ENCODE measurements at places on chromosomes 1 and 21.

GRCh38 chr1:59043796-59044195 is 253.1 kb upstream of the FGGY start:
- no peak for DNase-seq

DNA sequence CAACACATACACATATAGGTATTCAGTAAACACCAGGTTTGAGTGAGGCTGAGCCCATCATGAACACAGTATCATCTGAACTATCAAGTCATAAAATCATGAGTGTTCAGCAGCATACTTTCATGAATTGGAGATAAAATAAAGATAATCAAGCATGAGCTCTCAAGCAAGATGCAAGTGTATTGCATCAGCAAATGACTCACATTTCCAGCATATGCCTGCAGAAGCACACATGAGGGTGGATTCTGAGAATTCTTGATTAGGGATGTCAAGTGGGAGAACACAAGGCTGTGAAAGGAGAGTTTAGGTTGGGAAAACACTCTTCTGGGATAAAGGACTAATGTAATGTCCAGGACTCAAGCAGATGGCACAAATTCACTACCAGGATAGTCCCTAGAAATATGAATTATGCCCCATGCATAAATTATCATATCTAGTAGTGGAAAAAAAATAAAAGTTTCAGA is 299.2 kb downstream of the SRGAP2C start:
- DNase-seq = no peak

- no peak for DNase-seq
Measured at GRCh38 chr1:58926152-58926551, 142.3 kb upstream of the JUN start.

DNA sequence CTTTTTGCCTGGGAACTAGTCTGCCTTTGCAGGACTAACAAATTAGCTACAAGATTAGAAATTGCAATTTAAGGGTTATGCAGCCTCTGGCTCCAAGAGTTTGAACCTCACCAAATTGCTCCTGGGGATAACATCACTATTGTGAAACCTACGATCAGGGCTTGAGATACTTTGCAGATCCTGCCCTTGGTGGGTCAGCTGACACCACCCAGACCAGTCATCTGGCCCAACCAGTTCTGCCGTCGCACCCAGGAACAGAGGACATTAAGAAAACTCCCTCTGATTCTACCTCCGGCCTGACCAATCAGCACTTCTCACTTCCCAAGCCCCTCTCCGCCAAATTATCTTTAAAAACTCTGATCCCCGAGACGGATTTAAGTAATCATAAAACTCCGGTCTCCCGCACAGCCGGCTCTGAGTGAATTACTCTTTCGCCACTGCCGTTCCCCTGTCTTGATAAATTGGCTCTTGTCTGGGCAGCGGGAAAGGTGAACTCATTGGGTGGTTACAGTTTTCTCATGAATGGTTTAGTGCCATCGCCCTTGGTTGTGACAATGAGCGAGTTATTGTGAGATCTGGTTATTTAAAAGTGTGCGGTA is 32.9 kb upstream of the B3GALT5 start:
- DNase-seq = no peak

- no peak for DNase-seq
Measured at GRCh38 chr1:84930831-84931230, 37.8 kb upstream of the LPAR3 start.

DNA sequence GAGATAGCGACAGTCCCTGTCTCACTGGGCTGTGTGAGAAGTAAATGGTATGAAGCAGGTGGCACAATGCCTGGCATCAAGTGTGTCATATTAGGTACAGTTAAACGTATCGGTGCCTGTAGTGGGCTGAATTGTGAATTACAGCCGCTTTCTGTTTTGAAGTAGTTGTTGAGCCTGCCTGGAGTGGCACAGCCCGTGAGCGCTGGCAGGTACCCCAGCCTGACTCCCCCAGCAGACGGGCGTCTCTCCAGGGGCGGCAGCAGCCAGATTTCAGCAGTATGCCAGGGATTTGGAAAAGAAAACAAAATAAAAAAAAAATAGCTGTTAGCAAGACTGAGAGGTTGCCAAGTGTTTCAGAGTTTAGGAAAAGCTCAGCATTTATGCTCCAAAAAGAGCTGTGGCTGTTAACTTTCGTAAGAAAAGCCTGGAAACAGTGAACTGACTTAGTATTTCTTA is 26.6 kb upstream of the GPR153 start:
- DNase-seq = no peak

DNA sequence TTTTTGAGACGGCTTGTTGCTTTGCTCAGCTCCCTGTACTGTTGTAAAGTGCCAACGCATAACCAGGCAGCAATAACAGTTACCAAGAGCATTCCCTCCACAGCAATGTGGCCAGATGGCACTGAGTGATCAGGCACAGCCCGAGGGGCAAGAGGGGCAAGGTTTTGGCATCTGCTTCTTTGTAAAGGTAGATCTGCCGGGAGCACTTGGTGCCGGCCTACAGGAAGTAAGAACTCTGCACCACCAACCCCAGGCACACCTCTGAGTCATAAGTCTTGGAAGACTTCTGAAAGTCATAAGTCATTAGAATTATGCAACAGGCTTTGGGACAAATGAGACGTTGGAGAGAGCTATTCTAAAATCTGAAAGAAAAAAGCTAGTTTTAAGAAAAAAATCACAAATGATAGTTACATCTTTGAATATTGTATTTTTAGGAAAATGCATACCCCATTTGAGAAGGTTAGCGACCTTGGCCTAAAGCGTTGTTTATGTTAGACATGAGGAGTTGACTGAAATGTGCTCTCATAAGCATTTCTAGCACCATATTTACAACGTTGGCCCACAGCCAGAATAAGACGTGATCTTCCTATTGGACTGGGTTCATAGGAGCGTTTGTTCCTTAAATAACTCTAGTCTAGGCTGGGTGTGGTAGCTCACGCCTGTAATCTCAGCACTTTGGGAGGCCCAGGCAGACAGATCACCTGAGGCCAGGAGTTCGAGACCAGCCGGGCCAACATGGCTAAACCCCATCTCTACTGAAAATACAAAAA is 37.7 kb upstream of the MAP10 start:
- DNase-seq = peak; percentile 49

DNA sequence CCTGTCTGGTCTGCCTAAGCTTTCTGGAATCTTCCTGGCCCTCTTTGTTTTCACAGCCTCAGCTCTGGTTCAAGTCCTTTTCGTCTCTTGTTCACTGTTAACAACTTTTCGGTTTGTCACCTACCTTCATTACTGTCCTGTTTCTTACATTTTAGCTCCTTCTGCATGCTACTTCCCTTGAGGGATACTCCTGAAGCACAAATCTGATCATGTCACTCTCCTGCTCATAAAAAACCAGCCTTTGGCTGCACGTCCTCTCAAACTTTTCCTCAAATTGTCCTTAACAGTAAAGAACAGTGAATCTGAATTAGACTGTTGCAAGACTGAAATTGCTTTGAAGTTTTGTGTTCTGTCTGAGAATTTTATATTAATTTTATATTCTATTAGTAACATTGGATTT is 3.3 kb downstream of the RAVER2 start:
- no peak for DNase-seq

DNA sequence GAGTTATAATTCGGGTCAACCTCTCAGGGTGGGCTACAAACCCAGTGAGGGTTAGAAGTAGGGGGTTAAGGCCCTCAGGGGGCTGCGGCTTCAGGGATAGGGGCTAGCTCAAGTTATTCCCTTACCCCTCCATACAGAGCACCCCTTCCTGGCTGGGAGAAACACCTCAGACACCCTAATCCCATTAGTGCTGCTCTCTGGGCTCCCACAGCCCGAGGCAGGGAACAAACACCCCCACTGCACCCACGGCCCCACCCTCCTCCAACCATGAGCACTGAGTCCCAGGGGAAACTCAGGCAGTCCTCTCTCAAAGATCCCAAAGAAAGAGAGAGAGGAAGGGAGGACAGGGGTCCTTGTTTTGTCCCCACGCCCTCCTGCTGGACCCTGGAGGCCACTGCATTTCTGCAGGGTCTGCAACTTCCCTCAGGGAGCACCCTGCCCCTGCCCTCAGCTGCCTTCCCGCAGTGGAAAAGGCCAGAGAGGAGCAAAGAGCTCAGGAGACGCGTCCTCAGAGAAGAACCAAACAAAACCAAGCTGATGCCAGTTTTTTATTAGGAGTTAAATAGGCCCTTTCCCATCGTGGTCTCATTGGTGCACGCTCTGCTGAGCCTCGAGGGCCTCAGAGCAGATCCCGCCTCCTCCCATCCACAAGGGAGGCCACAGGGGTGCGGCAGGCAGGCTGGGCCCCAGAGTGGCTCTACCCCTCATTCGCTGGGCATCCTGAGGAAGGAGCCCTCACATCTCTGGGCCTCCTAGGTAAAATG is 1.4 kb upstream of the S100A4 start:
- DNase-seq = no peak

GRCh38 chr1:6794164-6794563 is 8.9 kb downstream of the CAMTA1 start:
- no peak for DNase-seq

GRCh38 chr21:43034826-43035225 is 40.8 kb downstream of the CBS start:
- no peak for DNase-seq

DNA sequence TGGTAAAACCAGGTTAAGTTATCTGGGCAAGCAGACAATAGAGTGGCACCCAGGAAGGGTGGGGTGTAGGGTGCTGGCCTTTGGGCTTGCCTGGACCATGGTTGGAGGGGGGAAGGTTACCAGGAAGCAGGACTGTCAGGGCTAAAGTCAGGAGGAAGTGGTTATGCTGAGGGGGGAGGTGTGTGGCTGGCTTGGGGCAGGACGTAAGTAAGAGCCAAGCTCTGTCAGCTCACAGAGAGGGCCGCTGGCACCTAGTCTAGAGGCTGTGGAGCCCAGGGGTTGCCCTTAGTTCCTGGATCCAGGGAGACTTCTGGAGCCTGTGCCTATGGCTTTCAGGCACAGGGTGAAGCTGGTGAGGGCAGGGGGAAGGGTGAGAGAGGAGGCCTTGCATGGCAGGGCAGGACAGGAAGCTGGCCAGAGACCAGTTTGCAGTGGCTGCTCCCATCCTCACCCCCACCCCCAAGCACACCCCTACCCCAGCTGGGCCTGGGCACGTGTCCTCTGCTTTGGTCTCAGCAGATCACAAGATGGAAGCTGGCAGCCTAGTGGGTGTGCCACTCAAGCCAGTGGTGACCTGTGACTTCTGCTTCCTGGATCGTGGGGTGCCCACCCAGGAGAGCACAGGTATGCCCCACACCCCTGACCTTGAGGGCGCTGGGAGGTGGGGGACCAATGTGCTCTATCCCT is 20.5 kb upstream of the SMYD3 start:
- no peak for DNase-seq

DNA sequence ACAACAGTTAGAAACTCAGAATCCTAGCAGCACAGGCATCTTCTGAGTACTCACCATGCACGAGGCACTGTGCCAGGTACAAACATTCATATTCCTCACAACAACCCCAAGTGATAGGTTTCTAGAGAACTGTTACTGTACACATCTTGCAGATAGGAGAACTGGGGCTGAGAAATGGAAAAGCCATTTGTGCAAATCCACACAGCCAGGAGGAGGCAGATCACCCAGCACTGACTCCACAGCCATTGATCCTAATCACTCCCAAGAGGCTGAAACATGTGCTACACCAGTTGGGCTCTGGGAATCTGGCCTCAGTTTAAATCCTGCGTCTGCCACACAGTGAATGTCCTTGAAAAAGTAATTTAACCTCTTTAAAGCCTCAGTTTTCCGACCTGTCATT is 151.0 kb downstream of the ST6GALNAC5 start:
- no peak for DNase-seq

DNA sequence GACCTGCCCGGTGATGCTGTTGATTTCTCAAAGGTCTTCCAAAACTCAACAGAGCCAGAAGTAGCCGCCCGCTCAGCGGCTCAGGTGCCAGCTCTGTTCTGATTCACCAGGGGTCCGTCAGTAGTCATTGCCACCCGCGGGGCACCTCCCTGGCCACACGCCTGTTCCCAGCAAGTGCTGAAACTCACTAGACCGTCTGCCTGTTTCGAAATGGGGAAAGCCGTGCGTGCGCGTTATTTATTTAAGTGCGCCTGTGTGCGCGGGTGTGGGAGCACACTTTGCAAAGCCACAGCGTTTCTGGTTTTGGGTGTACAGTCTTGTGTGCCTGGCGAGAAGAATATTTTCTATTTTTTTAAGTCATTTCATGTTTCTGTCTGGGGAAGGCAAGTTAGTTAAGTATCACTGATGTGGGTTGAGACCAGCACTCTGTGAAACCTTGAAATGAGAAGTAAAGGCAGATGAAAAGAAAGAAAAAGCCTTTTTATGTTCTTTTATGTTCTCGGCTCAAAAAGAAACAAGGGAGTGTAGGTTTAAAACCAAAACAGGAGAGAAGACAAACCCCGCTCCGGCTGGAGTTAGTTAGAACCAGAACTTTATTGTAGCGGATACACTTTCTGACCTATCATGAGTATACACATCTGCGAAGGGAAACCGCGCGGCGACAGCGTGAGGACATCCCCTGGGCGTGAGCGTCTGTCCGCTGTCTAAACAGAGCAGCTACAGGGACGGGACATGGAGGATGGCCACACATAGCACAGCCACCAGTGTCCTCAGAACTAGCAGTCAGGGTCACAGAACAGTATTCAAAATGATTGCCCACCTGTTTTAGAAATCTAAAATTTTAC is 77.1 kb downstream of the PIK3CD start:
- DNase-seq = no peak

- no peak for DNase-seq
Measured at GRCh38 chr21:15370462-15370975, 305.7 kb upstream of the NRIP1 start.

DNA sequence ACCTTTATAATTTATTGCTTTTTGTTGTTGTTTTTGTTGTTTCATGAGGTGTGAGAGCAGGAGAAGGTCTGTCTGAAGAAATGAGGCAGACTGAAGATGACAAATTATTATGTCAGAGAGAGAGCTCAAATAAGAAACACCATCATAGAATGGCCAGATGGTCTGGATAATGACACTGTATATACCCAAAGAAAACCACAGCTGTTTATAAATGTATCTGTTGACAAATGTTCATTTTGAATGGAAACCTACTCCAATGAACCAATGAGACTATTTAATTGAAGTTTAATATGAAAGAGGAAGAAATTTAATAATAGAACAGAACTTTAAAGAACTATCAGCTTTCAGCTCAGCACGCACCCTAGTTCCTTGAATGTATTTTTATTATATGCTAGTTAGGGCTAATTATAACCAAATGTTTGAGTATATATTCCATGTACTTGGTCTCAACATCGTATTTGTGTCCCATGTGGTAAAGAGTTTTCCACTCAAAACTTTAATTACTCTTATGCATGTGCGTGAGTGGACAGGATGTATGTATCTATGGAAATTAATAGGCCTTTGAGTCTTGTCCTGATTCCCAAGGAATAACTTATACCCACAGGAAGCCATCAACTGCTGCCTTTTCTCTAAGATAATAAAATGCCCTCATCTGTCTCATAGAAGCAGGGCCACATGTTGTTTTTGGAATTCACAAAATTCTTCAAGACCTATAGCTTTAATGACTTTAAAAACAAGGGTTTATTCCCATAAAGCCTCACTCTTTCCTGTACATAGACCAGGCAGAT is 202.7 kb downstream of the KCNK2 start:
- no peak for DNase-seq

GRCh38 chr1:170853302-170853701 is 82.0 kb upstream of the MROH9 start:
- no peak for DNase-seq

All from lower lobe of right lung (tissue), 2 donors.